ENCODE measurements at places on chromosomes 1 and 21. TPM values are rescaled to one million over a fixed set of nuclear protein-coding genes. Genes with fewer than 3 reads are reported as not detected.
A peak's percentile ranks its signal among the peaks of the same experiment; 100 is the strongest.

S100A7 gene
- 27.7 TPM for total RNA-seq

DNTTIP2 gene
- 31.0 TPM for total RNA-seq

ASPM gene
- total RNA-seq, result 6.0 TPM

PPT1 gene
- 46.8 TPM for total RNA-seq

COL9A2 gene
- 3.4 TPM for total RNA-seq

PLD5 gene
- 0.64 TPM for total RNA-seq

DAB1 gene
- 0.34 TPM for total RNA-seq

LCE4A gene
- 7.7 TPM for total RNA-seq

TNFRSF18 gene
- total RNA-seq, result 29.2 TPM

A3GALT2 gene
- not detected for total RNA-seq

OR2T2 gene
- not detected for total RNA-seq

PGBD5 gene
- total RNA-seq, result 0.38 TPM

IVL gene
- total RNA-seq, result 135 TPM

GRCh38 chr1:151854658-151855057 lies 1.1 kb upstream of the THEM5 start:
- DNase-seq, result peak; percentile 54
- no peaks in the 10 kb centered on the region for H3K27me3 ChIP-seq
- H3K4me3 ChIP-seq, result no peak overlapping the region
- no peaks in the 10 kb centered on the region for H3K36me3 ChIP-seq
- peaks cover 45% of the 10 kb centered on the region for H3K4me1 ChIP-seq

GRCh38 chr1:60958001-60958400 lies 124.4 kb upstream of the NFIA start:
- H3K4me3 ChIP-seq, result no peak overlapping the region
- no peaks in the 10 kb centered on the region for H3K36me3 ChIP-seq
- no peak for DNase-seq
- no peaks in the 10 kb centered on the region for H3K4me1 ChIP-seq

- DNase-seq, result no peak
- H3K4me3 ChIP-seq, result no peak overlapping the region
- no peaks in the 10 kb centered on the region for H3K4me1 ChIP-seq
- no peaks in the 10 kb centered on the region for H3K27me3 ChIP-seq
- no peaks in the 10 kb centered on the region for H3K36me3 ChIP-seq
These were observed 20.1 kb upstream of the ZP4 start for GRCh38 chr1:237910834-237911233.

DNA sequence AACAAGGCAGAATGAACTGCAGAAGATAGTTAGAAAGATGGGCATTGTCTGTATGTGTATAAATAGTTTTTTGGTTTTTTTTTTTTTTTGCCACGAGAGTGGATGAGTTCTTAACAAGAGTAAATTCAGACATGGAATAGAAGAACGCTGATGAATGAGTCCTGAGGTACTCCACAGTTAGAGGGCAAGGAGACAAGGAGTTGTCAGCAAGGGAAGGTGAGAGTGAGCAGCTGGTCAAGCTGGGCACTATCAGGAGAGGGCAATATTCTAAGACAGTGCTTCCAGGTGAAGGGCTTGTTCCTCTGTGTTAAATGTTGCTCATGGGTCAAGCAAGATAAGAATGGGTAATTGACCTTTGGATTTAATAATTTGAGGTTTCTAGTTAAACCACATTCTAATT lies 138.6 kb upstream of the FAM78B start:
- DNase-seq, result no peak
- no peaks in the 10 kb centered on the region for H3K27me3 ChIP-seq
- H3K36me3 ChIP-seq, result no peaks in the 10 kb centered on the region
- no peak overlapping the region for H3K27ac ChIP-seq

DNA sequence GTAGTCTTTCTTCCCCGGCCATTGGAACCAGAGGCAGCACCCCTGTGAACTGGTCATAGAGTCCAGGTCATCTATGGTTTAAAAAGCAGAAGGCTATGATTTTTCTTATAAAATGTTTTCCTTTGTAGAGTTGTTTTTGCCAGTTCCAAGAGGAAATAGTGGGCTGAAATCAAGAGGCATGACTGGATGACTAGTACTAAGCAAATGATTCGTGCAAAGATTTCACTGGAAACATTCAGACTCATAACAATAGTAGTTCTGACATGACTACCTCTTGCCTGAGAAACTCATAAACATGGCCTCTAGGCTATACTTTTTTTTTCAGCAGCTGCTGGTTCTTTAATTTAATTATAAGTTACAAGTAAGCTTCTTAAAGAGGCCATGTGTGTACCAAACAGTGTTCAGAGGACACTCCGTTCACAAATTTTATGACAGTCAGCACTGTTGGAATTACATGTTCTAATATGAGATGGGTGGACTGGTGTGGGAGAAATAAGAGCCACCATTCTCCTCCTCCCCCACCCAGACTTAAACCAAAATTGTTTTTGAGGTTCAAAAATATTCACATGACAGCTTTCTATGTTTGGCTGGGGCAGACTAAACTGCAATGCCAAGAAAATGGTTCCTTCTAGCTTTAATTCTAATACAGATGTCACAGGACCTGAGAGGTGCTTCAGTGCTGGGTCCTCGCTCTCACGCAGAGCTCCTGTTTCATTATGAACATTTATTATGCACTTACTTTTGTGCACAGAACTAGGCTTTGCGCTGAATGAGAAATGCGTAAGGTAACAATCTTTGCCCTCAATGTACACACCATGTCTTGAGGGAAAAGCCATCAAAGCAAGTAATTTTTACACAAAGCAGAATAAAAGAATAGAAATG lies 147.5 kb downstream of the ZC3H11B start:
- H3K27ac ChIP-seq, result peak overlapping the region; percentile 55
- DNase-seq, result no peak
- H3K4me3 ChIP-seq, result no peak overlapping the region
- no peaks in the 10 kb centered on the region for H3K27me3 ChIP-seq
- H3K36me3 ChIP-seq, result no peaks in the 10 kb centered on the region

GRCh38 chr1:177960939-177961622 lies 8.8 kb downstream of the SEC16B start:
- no peak overlapping the region for H3K4me3 ChIP-seq
- H3K36me3 ChIP-seq, result peaks cover 19% of the 10 kb centered on the region
- H3K4me1 ChIP-seq, result no peaks in the 10 kb centered on the region
- no peak for DNase-seq

GRCh38 chr1:211345719-211346118 lies 19.1 kb downstream of the TRAF5 start:
- no peaks in the 10 kb centered on the region for H3K4me1 ChIP-seq
- no peak for DNase-seq
- no peak overlapping the region for H3K4me3 ChIP-seq
- H3K27ac ChIP-seq, result no peak overlapping the region
- no peaks in the 10 kb centered on the region for H3K27me3 ChIP-seq
- no peaks in the 10 kb centered on the region for H3K36me3 ChIP-seq

DNA sequence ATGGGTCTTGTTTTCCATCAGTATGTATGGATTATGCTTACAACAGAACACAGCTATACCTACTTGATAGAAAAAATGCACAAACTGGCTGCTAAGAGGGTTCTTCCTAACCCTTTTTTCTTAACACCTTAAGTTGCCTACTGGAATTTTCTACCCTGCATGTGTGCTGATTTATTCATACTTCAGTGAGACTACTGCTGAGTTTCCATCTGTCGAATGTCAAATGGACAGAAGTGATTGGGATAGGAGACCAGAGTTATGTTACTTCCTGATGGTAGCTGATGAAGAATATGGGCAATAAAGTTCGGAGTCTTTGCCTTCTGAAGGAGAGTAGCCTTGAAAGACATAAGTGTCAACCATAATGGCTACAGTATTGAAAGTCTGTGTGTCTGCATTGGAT lies 6.5 kb upstream of the DNM3 start:
- no peak overlapping the region for H3K27ac ChIP-seq
- H3K4me1 ChIP-seq, result no peaks in the 10 kb centered on the region
- no peak overlapping the region for H3K4me3 ChIP-seq
- no peaks in the 10 kb centered on the region for H3K36me3 ChIP-seq
- no peak for DNase-seq

- no peaks in the 10 kb centered on the region for H3K4me1 ChIP-seq
- H3K36me3 ChIP-seq, result no peaks in the 10 kb centered on the region
- no peaks in the 10 kb centered on the region for H3K27me3 ChIP-seq
- DNase-seq, result no peak
- H3K4me3 ChIP-seq, result no peak overlapping the region
These were observed 78.6 kb downstream of the TIAM1 start for GRCh38 chr21:31265366-31266013.

DNA sequence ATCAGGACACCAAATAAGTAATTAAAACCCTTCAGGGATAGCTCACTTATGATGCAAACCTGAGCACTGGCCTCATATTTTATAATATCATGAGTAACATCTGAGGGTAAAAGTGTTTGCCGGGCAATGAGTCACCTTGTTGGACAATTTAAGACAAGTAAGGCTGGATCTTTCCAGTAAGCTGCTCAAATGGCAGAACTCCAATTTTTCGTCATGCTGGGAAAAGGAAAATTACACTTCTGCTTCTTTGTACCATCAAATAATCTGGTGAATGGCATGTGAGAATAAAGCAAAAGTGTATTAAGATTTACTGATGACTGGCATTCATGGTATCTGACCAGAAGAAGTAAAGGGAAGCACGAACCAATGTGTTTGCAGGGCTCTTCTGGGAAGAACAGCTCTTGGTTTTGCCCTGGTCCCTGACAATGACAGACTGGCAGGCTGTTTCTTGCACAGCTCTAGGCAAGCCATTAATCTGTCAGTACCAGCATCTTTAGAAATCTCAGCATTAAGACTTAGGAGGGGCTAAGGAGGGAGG lies 392.2 kb downstream of the VAV3 start:
- DNase-seq, result no peak
- H3K4me3 ChIP-seq, result no peak overlapping the region
- H3K36me3 ChIP-seq, result no peaks in the 10 kb centered on the region
- peak overlapping the region; percentile 13 for H3K27ac ChIP-seq
- H3K4me1 ChIP-seq, result peaks cover 15% of the 10 kb centered on the region
- H3K27me3 ChIP-seq, result no peaks in the 10 kb centered on the region

GRCh38 chr1:182978151-182978853 lies 25.3 kb upstream of the SHCBP1L start:
- no peak for DNase-seq
- H3K4me1 ChIP-seq, result no peaks in the 10 kb centered on the region
- no peak overlapping the region for H3K27ac ChIP-seq
- no peaks in the 10 kb centered on the region for H3K27me3 ChIP-seq
- H3K36me3 ChIP-seq, result no peaks in the 10 kb centered on the region

GRCh38 chr1:94326329-94326728 lies 88.9 kb upstream of the ARHGAP29 start:
- no peaks in the 10 kb centered on the region for H3K36me3 ChIP-seq
- peak overlapping the region; percentile 58 for H3K27ac ChIP-seq
- peaks cover 40% of the 10 kb centered on the region for H3K4me1 ChIP-seq

- H3K36me3 ChIP-seq, result no peaks in the 10 kb centered on the region
- no peak overlapping the region for H3K27ac ChIP-seq
- no peaks in the 10 kb centered on the region for H3K27me3 ChIP-seq
- H3K4me3 ChIP-seq, result no peak overlapping the region
- H3K4me1 ChIP-seq, result peaks cover 31% of the 10 kb centered on the region
- no peak for DNase-seq
These were observed 8.6 kb downstream of the CDC14A start for GRCh38 chr1:100360790-100361510.

DNA sequence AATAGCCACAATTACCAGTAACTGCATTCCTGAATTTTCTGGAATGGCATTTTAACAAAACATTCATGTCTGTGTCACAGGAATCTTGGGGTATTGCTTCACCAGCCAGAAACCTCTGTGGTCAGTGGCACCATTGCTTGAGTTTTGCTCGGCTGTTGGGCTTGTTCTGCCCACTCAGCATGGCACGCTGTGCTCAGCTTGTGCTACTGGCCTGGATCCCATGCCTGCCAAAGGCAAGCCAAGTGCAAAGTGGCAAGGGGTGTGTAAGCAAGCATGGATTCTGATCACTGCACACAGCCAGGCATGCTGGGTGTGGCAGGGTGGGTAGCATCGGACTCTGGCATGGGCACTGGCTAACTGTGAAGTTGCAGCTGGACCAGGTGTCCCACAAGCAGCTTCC lies 1150.9 kb downstream of the MRPL39 start:
- no peak overlapping the region for H3K27ac ChIP-seq
- H3K4me3 ChIP-seq, result no peak overlapping the region
- no peaks in the 10 kb centered on the region for H3K27me3 ChIP-seq
- DNase-seq, result no peak

DNA sequence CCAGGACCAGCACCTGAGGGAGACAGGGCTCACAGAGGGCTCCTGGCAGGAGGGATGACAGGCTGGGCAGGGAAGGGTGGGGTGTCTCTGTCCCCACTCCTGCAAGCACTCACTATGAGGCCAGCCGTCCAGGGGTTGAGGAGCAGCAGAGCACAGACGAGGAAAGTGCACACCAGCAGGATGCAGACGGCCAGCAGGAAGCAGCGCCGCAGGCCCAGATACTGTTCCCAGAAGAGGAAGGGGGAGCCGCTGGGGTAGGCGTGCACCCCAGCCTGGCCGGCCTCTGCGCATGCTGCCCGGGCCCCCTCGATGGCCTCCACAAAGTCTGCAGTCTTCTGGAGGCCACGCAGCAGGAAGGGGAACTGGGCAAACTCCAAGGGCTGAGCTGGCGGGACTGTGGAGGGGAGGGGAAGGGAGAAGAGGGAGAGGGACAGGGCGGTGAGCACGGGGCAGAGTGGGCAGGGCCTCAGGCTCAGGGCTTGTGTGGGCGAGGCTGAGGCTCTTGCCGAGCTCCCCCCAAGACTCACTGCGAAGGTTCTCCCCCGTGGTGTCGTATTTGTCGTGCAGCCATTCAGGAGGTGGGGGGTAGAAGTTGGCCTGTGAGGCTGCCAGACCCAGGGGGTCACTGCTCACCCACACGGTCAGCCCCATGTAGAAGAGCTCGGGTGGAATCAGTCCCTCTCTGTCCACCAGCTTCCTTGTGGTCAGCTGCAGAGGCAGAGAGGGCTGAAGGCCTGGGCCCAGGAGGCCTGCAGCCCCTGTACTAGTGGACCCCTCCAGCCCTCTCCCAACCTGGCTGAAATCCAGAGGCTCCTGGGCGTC lies 16.5 kb downstream of the PTCH2 start:
- peak; percentile 77 for DNase-seq
- H3K4me3 ChIP-seq, result no peak overlapping the region
- peak overlapping the region; percentile 16 for H3K27ac ChIP-seq
- H3K4me1 ChIP-seq, result no peaks in the 10 kb centered on the region
- no peaks in the 10 kb centered on the region for H3K36me3 ChIP-seq

GRCh38 chr21:41504030-41504429 lies 3.9 kb downstream of the TMPRSS2 start:
- peak overlapping the region; percentile 22 for H3K27ac ChIP-seq
- H3K4me1 ChIP-seq, result peaks cover 20% of the 10 kb centered on the region
- H3K4me3 ChIP-seq, result no peak overlapping the region
- peaks cover 58% of the 10 kb centered on the region for H3K27me3 ChIP-seq
- no peak for DNase-seq
